Bronchial epithelial cell (primary cell): ENCODE measurements at places on chromosomes 7 and 10. TPM values are rescaled to one million over a fixed set of nuclear protein-coding genes. Genes with fewer than 3 reads are reported as not detected.

Gene CHPF2
- 23.4 and 25.0 TPM in 2 replicates for total RNA-seq

Gene CALHM1
- not detected in 2 replicates for total RNA-seq

Gene SNX13
- 30.2 and 32.9 TPM in 2 replicates for total RNA-seq

Gene AQP1
- total RNA-seq = under 0.01 TPM in 1 of 2 replicates, not detected in the other

Gene GHRHR
- not detected in 2 replicates for total RNA-seq

Gene TMEM139
- 1.0 and 3.7 TPM in 2 replicates for total RNA-seq

Gene SEMA3A
- 57.7 and 60.3 TPM in 2 replicates for total RNA-seq

Gene KCP
- 0.53 and 1.3 TPM in 2 replicates for total RNA-seq

Gene FFAR4
- total RNA-seq = not detected in 2 replicates

Gene LIPK
- total RNA-seq = 0.13 TPM in 1 of 2 replicates, not detected in the other

Gene TMEM26
- under 0.01 TPM in 1 of 2 replicates, not detected in the other for total RNA-seq

Gene CDC14C
- total RNA-seq = not detected in 2 replicates

Gene SORCS1
- not detected in 2 replicates for total RNA-seq

Gene ERVW-1
- total RNA-seq = not detected in 2 replicates

Gene ITPRIP
- 12.9 and 30.7 TPM in 2 replicates for total RNA-seq

Gene CLRN3
- not detected in 2 replicates for total RNA-seq

Gene KLF14
- total RNA-seq = under 0.01 TPM in 1 of 2 replicates, not detected in the other

Gene VWA2
- total RNA-seq = 1.8 and 3.9 TPM in 2 replicates

Gene AS3MT
- total RNA-seq = 2.1 and 2.6 TPM in 2 replicates

Gene NANOS1
- 0.79 and 1.3 TPM in 2 replicates for total RNA-seq

Gene APBB1IP
- total RNA-seq = not detected in 2 replicates

Gene CTAGE6
- 0.13 and 0.26 TPM in 2 replicates for total RNA-seq

Gene RELN
- total RNA-seq = 0.13 TPM in 1 of 2 replicates, not detected in the other
